ENCODE measurements at places on chromosomes 11 and 22. TPM values are rescaled to one million over a fixed set of nuclear protein-coding genes. Genes with fewer than 3 reads are reported as not detected.

Gene ANO1
- polyA plus RNA-seq, result 12.7 TPM

Gene OR4C46
- polyA plus RNA-seq, result not detected

Gene ZNF280B
- polyA plus RNA-seq, result 0.01 TPM

Gene OR52N4
- not detected for polyA plus RNA-seq

Gene FAM227A
- polyA plus RNA-seq, result 0.66 TPM

Gene NCAM1
- polyA plus RNA-seq, result 171 TPM

Gene SMC1B
- not detected for polyA plus RNA-seq

Gene LRRC4C
- polyA plus RNA-seq, result 0.26 TPM

Gene ANO9
- 0.13 TPM for polyA plus RNA-seq

Gene APOA4
- not detected for polyA plus RNA-seq

Gene WNT11
- 6.7 TPM for polyA plus RNA-seq

Gene ACRV1
- not detected for polyA plus RNA-seq

Gene PATE2
- not detected for polyA plus RNA-seq

Gene CDKN1C
- 55.3 TPM for polyA plus RNA-seq

Gene OR5J2
- polyA plus RNA-seq, result not detected

Gene CHRDL2
- 8.4 TPM for polyA plus RNA-seq

Gene FIBIN
- polyA plus RNA-seq, result 5.1 TPM

Gene KMT2A
- polyA plus RNA-seq, result 13.8 TPM

Gene RIBC2
- not detected for polyA plus RNA-seq

Gene SLC37A2
- polyA plus RNA-seq, result 0.74 TPM

Gene NEFH
- 0.07 TPM for polyA plus RNA-seq

Gene SCN4B
- polyA plus RNA-seq, result 8.8 TPM

Measured in heart right ventricle (tissue), 16 donors.